ENCODE measurements at places on chromosomes 16 and 17. TPM values are rescaled to one million over a fixed set of nuclear protein-coding genes. Genes with fewer than 3 reads are reported as not detected.

The SPN gene
- 70.7 TPM for total RNA-seq

The SMPD3 gene
- 5.6 TPM for total RNA-seq

GRCh38 chr17:8140065-8141029 lies 11.9 kb downstream of the PER1 start:
- no peaks in the 10 kb centered on the region for H3K27me3 ChIP-seq
- peaks cover 18% of the 10 kb centered on the region for H3K4me1 ChIP-seq
- H3K27ac ChIP-seq = peak overlapping the region; percentile 64

DNA sequence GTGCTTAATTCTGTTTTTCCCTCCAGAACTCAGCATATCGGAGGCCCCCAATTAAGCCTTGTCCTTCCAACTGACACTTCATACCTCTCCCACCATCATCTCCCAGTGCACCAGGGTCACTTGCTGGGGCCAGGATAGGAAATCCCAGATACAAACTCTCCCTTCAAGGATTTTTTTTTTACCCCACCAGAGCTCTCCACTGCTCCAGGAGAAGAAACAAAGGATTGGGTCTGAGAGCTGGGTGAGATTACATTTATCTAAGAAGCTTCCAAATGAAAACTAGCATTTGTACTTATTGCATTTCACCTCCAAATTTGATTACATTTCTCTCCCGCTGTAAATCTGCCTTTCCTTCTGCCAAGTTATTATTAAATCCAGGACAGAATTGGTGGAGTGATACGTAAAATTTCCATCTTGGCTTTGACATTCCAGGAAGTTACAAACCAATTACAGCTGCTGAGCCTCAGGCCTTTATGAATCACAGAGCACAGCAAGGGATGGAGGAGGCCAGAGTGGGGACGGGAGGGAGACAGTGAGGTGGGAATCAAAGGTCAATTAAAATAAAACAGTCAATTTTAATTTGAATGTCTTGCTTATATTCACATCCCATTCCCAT lies 123.5 kb downstream of the USP31 start:
- H3K27me3 ChIP-seq = peaks cover 4% of the 10 kb centered on the region
- no peak for DNase-seq
- H3K4me3 ChIP-seq = no peak overlapping the region
- H3K27ac ChIP-seq = no peak overlapping the region

The HOXB13 gene
- not detected for total RNA-seq

The KRT33B gene
- total RNA-seq = not detected

GRCh38 chr16:77896415-77897128 lies 108.2 kb downstream of the VAT1L start:
- no peaks in the 10 kb centered on the region for H3K36me3 ChIP-seq
- H3K4me1 ChIP-seq = no peaks in the 10 kb centered on the region
- no peak for DNase-seq
- no peaks in the 10 kb centered on the region for H3K27me3 ChIP-seq
- H3K4me3 ChIP-seq = no peak overlapping the region
- H3K27ac ChIP-seq = no peak overlapping the region

DNA sequence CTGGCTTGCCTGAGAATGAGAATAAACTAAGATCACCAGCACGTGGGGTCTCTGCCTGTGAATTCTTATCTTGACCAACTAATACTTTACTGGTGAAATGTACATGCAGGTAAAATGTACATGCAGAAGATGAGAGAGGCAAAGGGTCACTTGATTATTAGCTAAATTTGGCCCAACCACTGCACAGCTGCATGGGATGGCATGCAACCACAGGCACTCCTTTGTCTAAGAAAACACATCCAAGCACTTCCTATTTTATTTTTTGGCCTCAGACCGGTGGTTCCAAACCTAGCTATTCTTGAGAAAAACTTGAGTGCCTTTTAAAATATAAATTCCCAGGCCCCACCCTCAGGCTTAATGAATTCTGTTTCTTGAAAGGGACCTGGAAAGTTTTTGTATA lies 77.9 kb downstream of the SYCE1L start:
- no peaks in the 10 kb centered on the region for H3K36me3 ChIP-seq
- DNase-seq = no peak
- H3K27ac ChIP-seq = no peak overlapping the region
- no peaks in the 10 kb centered on the region for H3K27me3 ChIP-seq

The CCL8 gene
- 1.5 TPM for total RNA-seq

DNA sequence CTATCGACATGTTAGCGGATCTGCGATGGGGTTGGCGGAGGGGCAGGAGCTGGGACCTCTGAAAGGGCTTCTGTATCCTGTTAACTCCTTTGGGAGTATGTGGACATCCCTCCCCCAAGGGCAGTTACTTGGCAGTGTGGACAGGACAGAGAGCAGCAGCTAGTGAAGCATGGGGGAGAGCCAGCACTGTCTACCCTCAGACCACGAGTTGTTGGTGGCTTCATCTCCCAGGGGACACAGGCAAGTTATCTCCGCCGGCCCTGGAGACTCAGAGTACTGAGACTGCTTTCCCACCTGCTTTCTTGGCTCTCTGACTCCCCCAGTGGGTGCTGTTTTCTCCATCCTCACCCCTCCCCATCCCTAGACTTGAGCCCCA lies 5.3 kb upstream of the GFAP start:
- no peaks in the 10 kb centered on the region for H3K36me3 ChIP-seq
- DNase-seq = peak; percentile 52
- H3K27me3 ChIP-seq = peaks cover 5% of the 10 kb centered on the region
- H3K4me3 ChIP-seq = no peak overlapping the region
- no peaks in the 10 kb centered on the region for H3K4me1 ChIP-seq
- H3K27ac ChIP-seq = no peak overlapping the region

The C16orf96 gene
- total RNA-seq = 0.32 TPM

The AHSP gene
- total RNA-seq = not detected

GRCh38 chr16:56993204-56993603 lies 3.8 kb downstream of the NLRC5 start:
- DNase-seq = no peak
- H3K4me1 ChIP-seq = peaks cover 28% of the 10 kb centered on the region
- H3K4me3 ChIP-seq = no peak overlapping the region
- no peaks in the 10 kb centered on the region for H3K36me3 ChIP-seq

GRCh38 chr17:48553190-48553547 lies 8.3 kb upstream of the HOXB2 start:
- no peaks in the 10 kb centered on the region for H3K36me3 ChIP-seq
- peak overlapping the region; percentile 55 for H3K27ac ChIP-seq
- peak overlapping the region; percentile 46 for H3K4me3 ChIP-seq
- peaks cover 8% of the 10 kb centered on the region for H3K4me1 ChIP-seq
- DNase-seq = no peak

DNA sequence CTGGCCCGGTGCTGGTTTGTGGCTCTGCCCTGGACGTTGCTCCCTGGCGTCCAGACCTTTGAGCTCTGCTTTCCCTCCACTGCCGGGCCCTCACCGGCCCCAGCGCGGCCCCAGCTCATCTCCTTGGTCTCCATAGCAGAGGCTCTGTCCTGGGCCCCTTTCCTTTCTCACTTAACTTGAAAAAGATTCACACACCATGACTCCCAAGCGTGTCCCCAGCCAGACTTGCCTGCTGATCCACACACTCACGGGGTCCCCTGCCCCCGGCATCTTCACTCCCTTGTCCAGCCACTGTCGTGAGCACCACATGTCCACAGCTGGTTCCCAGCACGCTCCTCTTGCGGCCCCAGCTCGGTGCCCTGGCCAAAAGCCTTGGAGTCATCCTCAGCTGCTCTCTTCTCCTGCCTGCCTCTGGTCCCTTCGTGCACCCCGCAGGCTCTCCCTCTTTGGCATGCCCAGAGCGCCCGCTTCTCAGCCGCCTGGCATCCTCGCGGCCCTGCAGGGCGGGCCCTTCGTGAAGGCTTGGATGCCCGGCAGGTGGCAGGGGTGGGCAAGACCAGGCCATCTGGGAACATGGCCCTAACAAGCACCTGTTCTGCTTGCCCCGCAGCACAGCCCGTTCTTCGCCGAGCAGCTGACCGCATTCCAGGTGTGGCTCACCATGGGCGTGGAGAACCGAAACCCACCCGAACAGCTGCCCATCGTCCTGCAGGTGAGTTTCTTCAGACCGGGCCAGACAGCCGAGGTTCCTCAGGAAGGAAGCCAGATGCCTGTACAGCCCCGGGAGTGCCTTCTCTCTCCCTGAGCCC lies 145.6 kb upstream of the CHMP6 start:
- no peaks in the 10 kb centered on the region for H3K4me1 ChIP-seq
- no peak overlapping the region for H3K4me3 ChIP-seq
- peak; percentile 60 for DNase-seq
- H3K27ac ChIP-seq = no peak overlapping the region
- H3K27me3 ChIP-seq = no peaks in the 10 kb centered on the region

The PDILT gene
- total RNA-seq = not detected

The NHLRC4 gene
- 0.98 TPM for total RNA-seq

- no peaks in the 10 kb centered on the region for H3K36me3 ChIP-seq
- H3K27me3 ChIP-seq = no peaks in the 10 kb centered on the region
- DNase-seq = no peak
- no peaks in the 10 kb centered on the region for H3K4me1 ChIP-seq
- no peak overlapping the region for H3K4me3 ChIP-seq
- no peak overlapping the region for H3K27ac ChIP-seq
Observed at GRCh38 chr17:41354536-41354935, 3.9 kb upstream of the KRT33A start.

GRCh38 chr17:37701496-37701898 lies 43.4 kb downstream of the HNF1B start:
- H3K4me1 ChIP-seq = no peaks in the 10 kb centered on the region
- peak; percentile 72 for DNase-seq
- no peak overlapping the region for H3K27ac ChIP-seq
- peaks cover 5% of the 10 kb centered on the region for H3K27me3 ChIP-seq
- H3K4me3 ChIP-seq = no peak overlapping the region

The RAB26 gene
- 0.67 TPM for total RNA-seq

- no peak overlapping the region for H3K4me3 ChIP-seq
- H3K27me3 ChIP-seq = no peaks in the 10 kb centered on the region
- H3K4me1 ChIP-seq = peaks cover 42% of the 10 kb centered on the region
- no peak for DNase-seq
- peak overlapping the region; percentile 73 for H3K27ac ChIP-seq
Observed at GRCh38 chr16:50202926-50203624, 50.0 kb downstream of the TENT4B start.

- H3K4me3 ChIP-seq = no peak overlapping the region
- no peak overlapping the region for H3K27ac ChIP-seq
- no peaks in the 10 kb centered on the region for H3K4me1 ChIP-seq
- no peak for DNase-seq
- no peaks in the 10 kb centered on the region for H3K27me3 ChIP-seq
Observed at GRCh38 chr16:61362585-61362984, 673.7 kb downstream of the CDH8 start.

DNA sequence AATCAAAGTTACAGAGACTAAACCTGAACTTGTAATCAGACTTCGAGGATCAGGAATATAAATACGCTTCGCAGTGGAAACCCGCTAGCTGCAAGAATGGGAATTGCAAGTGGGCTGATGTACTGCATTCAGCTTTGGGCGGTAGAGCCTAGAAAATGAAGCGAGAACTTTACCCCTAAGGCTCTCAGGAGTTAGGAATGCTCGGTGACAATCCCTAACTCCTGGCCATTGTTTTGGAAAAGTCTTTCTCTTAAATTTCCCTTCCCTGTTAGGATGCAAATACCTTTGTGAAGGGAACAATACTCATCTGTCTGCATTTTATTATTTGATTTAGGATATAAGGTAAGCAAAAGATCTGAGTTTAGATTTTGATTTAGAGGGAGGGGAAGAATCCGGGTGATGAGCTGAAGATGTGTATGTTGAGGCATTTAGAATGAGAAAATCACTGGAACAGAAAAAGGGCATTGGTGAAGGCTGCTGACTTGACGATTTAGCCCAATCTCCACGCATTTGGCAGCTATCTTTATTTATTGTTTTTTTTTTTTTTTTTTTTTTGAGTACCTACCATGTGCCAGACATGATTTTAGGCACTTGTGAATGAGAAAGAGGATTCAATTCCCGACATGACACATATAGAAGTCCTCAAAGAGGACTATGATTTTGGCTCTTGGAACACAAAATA lies 2.2 kb upstream of the TOX3 start:
- H3K4me3 ChIP-seq = no peak overlapping the region
- no peak overlapping the region for H3K27ac ChIP-seq
- H3K27me3 ChIP-seq = peaks cover 44% of the 10 kb centered on the region
- H3K4me1 ChIP-seq = no peaks in the 10 kb centered on the region

The HAP1 gene
- 0.58 TPM for total RNA-seq

DNA sequence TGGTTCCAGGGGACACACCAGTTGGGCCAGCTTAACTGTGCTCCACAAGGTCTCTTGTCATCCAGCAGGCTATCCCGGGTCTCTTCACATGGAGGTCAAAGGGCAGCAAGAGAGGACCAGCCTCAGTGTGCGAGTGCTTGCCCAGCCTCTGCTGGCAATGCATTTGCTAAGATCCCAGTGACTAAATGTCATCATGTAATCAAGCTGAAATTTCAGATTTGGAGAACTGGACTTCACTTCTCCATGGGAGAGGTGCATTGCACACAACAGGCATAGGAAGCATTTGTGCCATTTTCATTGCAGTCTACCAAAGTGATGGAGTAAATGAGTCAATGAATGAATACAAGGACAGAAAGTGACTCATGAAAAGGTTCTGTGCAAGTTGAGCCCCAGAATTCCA lies 51.2 kb upstream of the KDM8 start:
- H3K4me3 ChIP-seq = no peak overlapping the region
- H3K36me3 ChIP-seq = no peaks in the 10 kb centered on the region
- no peak overlapping the region for H3K27ac ChIP-seq

The CCL18 gene
- 31.9 TPM for total RNA-seq

- H3K4me3 ChIP-seq = no peak overlapping the region
- H3K36me3 ChIP-seq = no peaks in the 10 kb centered on the region
- no peak for DNase-seq
- no peak overlapping the region for H3K27ac ChIP-seq
- no peaks in the 10 kb centered on the region for H3K4me1 ChIP-seq
- no peaks in the 10 kb centered on the region for H3K27me3 ChIP-seq
Observed at GRCh38 chr16:83730812-83731211, 77.0 kb upstream of the HSBP1 start.

GRCh38 chr17:47846716-47847340 lies 4.1 kb downstream of the SP6 start:
- no peak overlapping the region for H3K27ac ChIP-seq
- no peaks in the 10 kb centered on the region for H3K36me3 ChIP-seq
- no peak for DNase-seq
- H3K4me3 ChIP-seq = no peak overlapping the region

DNA sequence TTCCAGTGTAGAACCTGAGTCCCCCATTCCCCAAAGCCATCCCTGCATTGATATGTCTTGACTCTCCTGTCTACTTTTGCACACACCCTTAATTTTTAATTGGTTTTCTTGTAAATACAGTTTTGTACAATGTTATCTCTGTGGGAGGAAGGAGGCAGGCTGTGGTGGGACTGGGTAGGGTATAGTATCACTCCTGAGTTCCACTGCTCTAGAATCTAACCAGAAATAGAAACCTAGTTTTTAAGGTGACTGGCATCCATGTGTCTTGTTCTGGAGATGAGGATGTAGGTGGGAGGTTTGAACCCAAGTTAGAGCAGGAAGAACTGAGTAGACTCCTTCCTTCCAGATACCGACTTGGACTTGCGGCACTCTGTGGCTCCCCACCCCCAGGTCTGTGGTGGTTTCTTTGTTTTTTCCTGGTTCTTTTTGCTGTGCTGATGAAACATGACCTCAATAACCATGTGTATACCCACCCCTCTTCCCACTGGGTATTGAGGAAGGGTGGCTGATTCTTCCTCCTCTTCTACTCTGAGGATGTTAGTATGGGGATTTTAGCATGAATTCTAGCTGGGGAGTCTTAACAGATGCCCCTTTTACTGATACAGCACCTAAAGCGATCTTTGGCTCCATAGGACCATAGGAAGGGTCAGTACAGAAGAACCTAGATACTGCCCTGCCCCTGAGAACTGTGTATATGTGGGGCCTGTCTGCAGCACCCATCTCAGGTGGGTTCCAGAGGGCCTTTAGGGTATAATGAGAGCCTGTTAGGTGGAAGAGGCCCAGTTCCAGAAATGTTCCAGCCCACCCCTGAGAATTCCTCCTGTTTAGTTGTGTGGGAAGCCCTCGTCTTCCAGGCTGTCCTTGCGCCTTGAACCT lies 48.7 kb downstream of the SF3B3 start:
- H3K4me1 ChIP-seq = peaks cover 57% of the 10 kb centered on the region
- H3K4me3 ChIP-seq = no peak overlapping the region
- peaks cover 58% of the 10 kb centered on the region for H3K36me3 ChIP-seq
- H3K27me3 ChIP-seq = no peaks in the 10 kb centered on the region

The TBC1D3L gene
- total RNA-seq = 21.8 TPM
